ENCODE measurements at places on chromosomes 12 and 14.

DNA sequence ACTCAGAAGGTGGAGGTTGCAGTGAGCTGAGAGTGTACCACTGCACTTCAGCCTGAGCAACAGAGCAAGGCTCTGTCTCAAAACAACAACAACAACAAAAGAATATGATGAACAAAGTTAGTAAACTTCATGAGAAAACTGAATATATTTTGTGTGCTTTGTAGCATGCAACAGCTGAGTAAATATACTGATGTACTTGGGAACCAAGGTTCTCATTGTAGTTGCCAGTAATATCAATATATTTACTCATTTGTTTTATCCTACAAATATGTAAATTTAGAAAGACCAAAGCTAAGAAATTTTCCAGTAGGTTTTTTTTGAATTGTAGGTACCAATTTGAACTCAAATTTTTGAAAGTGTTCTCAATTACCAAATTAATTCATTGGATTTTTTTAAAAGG, 127.2 kb downstream of the IPO8 start:
- no peak for DNase-seq

DNA sequence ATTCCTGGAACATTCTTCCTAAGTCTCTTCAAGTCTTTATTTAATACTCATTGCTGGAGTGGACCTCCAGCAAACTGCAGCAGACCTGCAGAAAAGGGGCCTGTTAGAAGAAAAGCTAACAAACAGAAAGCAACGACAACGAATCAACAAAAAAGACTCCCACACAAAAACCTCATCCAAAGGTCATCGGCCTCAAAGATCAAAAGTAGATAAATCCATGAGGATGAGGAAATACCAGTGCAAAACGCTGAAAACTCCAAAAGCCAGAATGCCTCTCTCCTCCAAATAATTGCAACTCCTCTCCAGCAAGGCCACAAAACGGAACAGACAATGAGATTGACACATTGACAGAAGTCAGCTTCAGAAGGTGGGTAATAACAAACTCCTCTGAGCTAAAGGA, 472.2 kb downstream of the C12orf50 start:
- DNase-seq: no peak

DNA sequence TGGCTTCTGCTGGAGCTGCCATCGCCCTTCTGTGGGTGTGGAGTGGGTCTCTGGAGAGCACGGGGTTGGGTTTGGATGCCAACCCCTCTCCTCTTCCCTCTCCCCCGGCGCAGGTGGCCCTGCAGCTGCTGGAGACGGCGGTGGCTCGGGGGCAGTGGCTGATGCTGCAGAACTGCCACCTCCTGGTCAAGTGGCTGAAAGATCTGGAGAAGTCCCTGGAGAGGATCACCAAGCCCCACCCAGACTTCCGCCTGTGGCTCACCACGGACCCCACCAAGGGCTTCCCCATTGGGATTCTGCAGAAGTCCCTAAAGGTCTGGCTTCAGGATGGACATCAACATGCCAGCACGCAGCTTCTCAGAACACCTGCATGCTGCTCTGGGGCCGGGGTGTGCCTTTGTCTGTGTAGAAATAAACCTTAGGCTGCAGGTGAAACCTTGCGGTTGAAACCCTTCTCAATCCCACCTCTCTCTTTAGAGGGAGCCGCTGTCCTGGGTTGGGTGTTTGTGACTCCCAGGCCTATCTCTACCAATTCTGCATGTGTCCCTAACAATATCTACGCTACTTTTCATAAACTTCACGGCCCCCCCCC, 44.3 kb downstream of the CCDC92 start:
- DNase-seq: no peak

DNA sequence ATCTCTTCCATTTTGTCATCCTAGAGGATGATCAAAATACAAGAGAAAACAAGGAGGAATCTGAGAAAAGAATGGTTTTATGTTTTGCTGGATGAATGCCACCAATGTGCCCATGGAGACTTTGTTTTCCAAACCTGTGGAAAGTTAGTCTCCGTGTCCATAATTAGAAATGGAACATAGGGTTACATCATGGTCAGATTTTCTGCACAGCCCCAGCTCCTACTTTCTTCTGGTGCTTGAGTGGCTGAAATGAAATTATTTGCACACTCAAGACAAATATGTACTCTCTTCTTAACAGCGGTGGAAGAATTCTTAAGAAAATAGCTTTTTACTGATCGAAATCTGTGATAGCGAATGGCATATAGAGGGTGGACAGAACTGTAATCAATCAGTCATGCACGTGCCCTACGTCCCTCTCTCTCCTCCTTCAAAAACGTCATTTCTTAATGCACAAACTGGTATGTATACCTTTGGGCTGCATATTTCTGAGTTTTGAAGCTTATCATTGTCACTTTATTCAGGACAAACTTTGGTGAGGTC, 825.2 kb downstream of the AACS start:
- DNase-seq: no peak

- DNase-seq: no peak
Observed at GRCh38 chr14:34258318-34258717, 203.7 kb downstream of the SPTSSA start.

DNA sequence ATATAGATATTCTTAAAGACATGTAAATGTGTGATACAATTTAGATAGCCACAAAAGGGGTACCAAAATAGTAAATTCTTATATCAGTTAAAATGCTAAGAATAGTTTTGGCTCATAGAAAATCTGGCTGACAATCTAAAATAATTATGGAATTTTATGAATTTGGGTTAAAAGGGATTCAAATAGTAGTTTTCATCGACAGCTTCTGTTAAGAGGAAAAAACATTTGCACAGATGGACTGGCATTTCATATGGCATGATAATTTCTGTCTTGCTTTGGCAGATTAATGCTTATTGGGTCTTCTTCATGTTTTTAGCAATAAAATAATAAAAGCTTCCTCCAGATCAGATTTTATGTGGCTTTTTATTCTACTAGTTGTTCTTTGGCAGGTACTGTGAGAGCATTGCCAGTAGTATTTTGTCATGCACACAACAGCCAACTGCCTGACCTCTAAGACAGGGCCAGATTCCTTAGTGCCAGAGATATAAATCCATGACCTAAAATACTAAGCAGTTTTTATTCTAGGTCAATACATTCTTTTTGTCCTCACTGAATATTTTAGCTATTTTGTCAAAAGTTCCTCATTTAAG, 9.1 kb downstream of the ABCD2 start:
- DNase-seq: no peak

GRCh38 chr14:77988970-77989369, 181.2 kb upstream of the NRXN3 start:
- no peak for DNase-seq

GRCh38 chr14:104317975-104318557, 179.7 kb downstream of the KIF26A start:
- DNase-seq: no peak

DNA sequence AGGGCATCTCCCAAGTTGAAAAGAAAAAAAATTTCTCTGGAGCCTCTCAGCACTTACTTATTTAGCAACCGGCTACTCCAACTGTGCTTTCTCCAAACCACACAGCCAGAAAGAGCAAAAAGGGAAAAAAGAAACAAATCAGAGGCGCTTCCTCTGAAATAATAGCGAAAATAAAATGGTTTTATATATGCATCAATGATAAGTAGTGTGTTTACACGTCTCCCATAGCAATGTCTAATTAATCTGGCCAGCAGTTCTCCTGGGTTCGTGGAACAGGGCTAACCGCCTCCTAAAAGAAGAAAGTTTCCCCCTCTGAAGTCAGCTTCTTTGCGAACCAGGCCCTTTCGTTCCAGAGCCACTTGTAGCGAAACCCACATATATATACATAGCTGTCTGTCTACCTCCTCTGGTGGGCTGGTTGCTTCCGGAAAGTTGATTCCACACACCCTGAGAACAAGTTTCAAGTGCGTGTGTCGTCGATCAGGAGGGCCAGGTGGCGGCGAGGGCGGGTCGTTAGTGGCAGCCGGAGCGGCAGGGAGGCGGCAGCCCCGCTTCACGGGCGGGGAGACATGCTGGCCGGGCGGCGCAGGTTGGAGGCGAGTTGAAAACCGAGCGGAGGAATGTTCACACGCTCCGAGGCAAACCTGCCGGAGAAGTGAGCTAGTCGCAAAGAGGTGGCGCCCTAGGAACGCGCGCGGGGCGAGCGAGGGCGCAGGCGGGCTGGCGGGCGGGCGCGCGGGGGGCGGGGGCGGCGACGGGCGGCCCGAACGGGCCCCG, 2.7 kb downstream of the PTHLH start:
- DNase-seq: peak; percentile 28

GRCh38 chr12:65430571-65431306, 152.3 kb downstream of the MSRB3 start:
- no peak for DNase-seq

All from stimulated activated CD8-positive, alpha-beta memory T cell treated with anti-CD3 and anti-CD28 coated beads, Interleukin-15, amount 100 ng/mL, for 24 hours (primary cell).